ENCODE measurements at places on chromosomes 16 and 17. TPM values are rescaled to one million over a fixed set of nuclear protein-coding genes. Genes with fewer than 3 reads are reported as not detected.

The RRAD gene
- polyA plus RNA-seq, result 4.6 TPM

The RNF157 gene
- 7.2 TPM for polyA plus RNA-seq

GRCh38 chr16:8648877-8649276, 25.5 kb upstream of the ABAT start:
- DNase-seq, result no peak

DNA sequence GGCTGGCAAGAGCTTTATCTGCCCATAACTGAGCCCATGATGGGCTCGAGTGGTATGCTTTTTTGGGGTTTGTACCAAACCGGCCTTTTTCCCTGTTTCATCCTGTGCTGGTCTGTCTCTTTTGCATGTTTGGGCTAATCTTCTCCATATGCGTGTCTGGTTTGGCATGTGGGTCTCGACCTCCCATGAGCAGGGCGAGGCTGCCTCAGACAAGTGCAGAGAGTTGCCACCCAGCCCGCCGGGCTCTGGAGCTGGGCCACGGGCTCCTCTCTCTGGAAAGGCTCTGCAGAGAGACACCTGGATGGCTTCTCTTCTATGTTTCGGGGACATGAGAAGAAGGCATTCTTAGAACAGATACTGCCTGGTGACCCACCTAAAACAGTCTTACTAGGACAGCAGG, 67.8 kb upstream of the TBX2 start:
- no peak for DNase-seq
